ENCODE measurements at places on chromosomes 1 and 21.

DNA sequence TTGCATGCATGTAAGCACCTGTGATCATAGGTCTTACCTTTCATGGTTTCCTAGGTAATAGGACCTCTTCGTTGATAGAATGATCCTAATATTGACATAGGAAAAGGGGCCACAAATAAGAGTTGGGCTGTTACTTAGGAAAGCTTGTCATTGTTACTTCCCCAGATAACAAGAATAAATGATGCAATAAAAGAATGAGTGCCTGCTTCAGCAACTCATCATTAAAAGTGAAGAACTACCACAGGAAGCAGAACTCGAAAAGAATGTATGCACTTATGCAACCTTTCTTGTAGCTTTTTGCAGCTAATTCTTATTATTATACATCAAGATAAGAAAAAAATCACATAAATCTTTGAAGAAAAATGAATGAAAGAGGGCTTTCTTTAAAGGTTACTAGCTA is 548.6 kb downstream of the LTN1 start:
- no peak for DNase-seq

- no peak for DNase-seq
Observed at GRCh38 chr1:206903687-206904086, 6.4 kb downstream of the IL24 start.

DNA sequence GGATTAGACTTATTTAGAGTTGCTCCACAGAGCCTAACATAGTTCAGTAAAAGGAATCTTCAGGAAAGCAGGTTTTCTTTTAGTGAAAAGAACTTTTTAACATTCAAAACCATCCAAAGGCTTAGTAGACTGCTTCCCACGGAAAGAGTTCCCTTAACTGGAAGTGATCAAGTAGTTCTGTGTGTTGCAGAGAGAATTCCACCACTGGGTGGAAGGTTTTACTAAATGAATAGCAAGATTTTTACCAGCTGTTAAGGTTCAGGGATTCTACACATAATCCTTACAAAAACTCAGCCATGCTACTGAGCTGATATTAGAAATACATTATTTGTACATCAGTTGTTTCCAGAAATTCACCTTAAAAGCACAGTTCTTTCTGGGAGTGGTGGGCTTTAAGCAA is 119.7 kb downstream of the GDAP2 start:
- DNase-seq: no peak

DNA sequence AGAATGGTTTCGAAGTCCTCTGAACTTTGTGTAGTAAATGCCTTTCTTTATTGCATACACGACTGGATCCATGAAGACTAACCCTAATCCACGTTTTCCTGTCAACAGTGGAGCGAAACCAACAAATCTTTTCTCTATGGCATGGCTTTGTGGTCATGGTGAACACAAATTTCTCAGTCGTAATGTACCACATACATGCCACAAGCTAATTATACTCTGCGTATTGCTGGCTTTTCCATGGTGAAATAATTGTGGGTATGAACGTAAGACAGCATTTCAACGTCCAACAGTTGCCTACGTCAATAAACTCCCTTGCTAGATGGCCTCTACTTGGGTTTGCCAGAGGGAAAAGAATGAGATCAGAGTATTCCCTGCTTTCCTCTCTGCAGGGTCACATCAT is 27.5 kb downstream of the INTS7 start:
- no peak for DNase-seq

- DNase-seq: no peak
Observed at GRCh38 chr1:40421431-40422384, 28.6 kb upstream of the ZFP69B start.

- peak; percentile 22 for DNase-seq
Observed at GRCh38 chr1:115642168-115643072, 650 bp downstream of the VANGL1 start.

DNA sequence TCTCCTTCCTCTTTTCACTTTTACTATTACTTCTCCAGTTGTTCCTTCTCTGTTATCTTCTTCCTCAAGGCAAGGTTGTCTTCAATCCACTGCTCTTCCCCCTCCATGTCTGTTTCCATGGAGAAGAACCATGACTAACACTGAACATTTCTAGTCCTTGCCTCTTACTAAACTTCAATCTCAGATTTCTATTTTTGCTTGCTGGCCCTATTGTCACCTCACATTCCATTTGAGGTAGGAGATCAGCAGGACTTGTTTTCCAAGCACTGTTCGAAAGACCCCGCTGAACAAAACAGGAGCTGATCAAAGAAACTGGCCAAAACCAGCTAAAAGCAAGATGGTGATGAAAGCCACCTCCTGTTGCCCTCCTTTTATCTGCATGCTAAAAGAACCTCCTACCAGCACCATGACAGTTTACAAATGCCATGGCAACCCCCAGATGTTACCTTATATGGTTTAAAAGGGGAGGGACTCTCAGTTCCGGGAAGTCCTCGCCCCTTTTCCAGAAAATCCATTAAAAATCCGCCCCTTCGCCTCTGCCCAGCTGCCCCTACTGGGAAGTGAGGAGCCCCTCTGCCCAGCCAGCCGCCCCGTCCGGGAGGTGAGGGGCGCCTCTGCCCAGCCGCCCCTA is 22.6 kb downstream of the GON4L start:
- no peak for DNase-seq

GRCh38 chr1:69914976-69915765 is 290.2 kb downstream of the LRRC40 start:
- no peak for DNase-seq

DNA sequence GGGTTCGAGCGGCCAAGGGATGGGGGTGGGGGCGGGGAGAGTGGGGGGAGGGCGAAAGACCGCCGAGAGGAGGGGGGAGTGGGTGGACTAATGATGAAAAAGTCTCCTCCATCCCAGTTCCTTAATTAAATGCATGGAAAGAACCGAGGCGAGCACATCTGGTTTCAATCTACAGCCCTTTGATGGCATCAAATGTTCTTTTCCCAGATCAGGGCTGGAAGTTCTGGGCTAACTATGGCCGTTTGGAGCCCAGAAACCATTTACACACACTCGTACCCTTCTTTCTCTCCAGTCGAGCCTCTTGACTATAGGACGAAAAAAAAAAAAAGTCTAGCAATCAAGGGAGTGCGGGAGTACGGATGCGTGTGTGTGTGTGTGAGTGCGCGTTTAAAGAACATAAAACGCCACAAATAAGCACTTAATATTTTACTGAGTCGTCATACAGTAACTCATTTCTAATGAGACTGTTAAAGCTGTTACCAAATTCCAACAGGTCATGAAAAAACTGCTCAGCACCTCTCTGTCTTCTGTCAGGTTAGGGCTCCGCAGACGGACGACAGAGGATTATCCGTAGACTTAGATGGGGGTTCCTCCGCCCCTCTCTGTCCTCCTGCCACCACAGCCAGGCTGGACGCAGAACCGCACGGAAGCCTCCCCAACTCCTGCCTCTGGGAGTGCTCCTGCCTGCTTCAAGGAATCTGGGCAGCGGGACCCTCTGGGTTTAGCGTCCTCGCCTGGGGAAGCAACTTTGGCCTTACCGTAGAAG is 2.1 kb upstream of the PRRX1 start:
- DNase-seq: no peak

DNA sequence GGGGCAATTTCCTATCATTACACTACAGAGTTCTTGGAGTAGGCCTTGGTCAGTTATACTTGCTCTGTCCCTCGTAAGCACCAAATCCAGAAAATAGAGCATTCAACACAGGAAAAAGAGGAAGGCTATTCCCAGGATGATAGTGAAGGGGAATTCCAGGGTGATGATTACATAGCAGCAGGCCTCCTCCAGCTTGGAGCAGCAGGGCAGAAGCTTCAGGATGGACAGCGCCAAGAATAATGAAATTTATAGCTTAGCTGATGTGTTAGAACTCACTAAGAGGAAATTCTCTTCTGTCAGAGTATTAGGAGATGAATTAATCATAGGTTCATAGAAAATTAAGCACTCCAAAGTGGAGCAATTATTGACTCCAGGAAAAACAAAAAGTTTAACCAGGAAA is 10.8 kb upstream of the SMAP2 start:
- no peak for DNase-seq

GRCh38 chr1:243264717-243265116 is 8.9 kb downstream of the SDCCAG8 start:
- no peak for DNase-seq

DNA sequence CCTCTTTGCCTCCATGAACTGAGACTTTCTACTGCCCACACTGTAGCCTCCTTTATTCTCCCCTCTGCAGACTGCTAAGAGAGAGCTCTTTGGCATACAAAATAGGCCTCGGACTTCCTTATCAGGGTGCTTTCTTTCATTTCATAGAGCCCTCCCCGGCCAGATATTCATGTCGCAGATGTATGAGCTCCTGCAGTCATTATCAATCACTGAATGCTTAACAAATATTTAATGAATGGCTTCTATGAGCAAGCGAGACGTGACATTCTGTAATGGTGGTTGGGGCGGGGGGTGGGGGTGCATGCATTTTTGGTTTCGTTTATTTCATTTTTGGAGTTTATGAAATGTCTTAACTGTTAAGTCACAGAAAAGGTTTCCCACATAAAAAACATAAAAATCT is 344.8 kb upstream of the KAZN start:
- DNase-seq: no peak

GRCh38 chr1:216881695-216882094 is 158.5 kb upstream of the ESRRG start:
- DNase-seq: no peak

GRCh38 chr1:245458234-245458633 is 303.4 kb downstream of the KIF26B start:
- no peak for DNase-seq

- no peak for DNase-seq
Observed at GRCh38 chr1:204834752-204835151, 35.9 kb upstream of the NFASC start.

DNA sequence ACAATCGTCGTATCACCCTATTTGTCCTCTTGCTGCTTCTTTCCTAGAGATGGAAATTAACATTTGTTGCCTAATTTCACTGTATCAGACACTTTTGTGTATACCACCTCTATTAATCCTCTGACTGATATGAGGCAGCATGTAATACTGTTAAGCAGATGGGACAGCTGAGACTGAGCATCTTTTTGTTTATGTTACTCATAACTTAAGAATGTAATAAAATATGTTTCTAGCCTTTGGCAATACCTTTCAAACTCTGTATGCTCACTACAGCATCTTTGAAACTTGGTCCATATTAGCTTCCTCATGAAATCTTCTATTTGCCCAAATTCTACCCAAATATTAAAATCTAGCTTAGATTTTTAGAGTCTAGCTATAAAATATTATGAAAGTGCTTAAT is 2.3 kb downstream of the OR14K1 start:
- no peak for DNase-seq

- DNase-seq: no peak
Observed at GRCh38 chr1:15433471-15433870, 4.8 kb upstream of the CTRC start.

- DNase-seq: no peak
Observed at GRCh38 chr1:222644636-222644980, 26.7 kb downstream of the MIA3 start.

GRCh38 chr1:20511518-20512428 is 3.8 kb upstream of the MUL1 start:
- DNase-seq: no peak

- DNase-seq: no peak
Observed at GRCh38 chr21:45098867-45099266, 24.5 kb downstream of the ADARB1 start.

DNA sequence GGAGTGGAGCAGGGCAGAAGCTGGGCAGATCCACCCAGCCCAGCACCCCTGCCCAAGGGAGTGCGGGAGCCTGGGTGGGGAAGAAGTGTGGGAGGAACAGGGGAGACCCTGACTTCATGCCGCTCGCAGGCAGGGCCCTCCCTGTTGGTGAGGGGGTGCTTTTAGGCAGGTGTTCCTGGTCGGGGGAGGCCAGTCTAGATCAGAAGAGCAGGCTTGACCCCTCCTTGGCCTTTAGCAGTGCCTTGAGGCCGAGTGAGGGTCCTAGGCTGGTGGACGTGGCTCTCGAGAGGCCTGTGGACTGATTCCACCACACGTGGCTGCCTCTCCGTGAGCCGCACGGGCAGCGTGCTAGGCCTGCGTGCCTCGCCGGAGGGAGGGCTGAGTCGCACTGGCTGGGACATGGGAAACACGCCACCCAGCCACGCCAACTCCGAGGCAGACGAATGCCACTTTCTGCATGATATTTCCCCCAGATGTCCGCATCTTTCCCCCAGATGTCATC is 19.4 kb upstream of the COL18A1 start:
- DNase-seq: no peak

- DNase-seq: no peak
Observed at GRCh38 chr1:171940368-171940767, 99.1 kb downstream of the DNM3 start.

- no peak for DNase-seq
Observed at GRCh38 chr1:194342484-194343262, 1156.3 kb upstream of the B3GALT2 start.

DNA sequence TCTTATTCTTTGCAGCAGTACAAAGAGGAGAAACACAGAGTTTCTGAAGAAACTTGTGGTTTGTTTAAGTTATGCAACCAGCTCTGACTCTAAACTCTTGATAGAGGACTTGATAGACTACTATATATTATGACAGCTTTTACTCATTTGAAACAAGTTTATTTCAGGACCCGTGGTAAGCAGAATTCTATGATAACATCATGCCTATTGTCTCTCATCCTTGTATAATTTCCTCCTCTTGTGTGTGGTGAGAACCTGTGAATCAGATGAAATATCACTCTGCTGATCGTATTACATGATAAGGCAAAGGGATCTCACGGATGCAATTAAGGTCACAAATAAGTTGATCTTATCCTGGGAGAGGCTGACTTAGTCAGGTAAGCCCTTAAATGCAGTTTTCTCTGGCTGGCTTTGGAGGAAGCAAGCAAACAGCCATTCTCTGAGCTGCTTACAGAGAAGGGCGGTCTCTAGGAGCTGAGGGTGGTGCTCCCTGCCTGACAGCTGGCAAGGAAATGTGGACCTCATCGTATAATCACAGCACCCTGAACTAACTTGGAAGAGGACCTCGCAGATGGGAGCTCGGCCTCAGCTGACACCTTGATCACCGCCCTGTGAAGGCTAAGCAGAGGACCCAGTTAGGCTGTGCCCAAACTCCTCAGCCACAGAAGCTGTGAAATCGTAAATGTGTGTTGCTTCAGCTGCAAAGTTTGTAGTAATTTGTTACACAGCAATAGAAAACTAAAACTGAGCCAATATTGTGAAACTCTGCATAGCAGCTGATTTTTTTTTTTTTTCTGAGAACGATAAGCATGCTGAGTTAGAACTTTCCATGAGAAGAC is 151.1 kb upstream of the DPT start:
- no peak for DNase-seq

DNA sequence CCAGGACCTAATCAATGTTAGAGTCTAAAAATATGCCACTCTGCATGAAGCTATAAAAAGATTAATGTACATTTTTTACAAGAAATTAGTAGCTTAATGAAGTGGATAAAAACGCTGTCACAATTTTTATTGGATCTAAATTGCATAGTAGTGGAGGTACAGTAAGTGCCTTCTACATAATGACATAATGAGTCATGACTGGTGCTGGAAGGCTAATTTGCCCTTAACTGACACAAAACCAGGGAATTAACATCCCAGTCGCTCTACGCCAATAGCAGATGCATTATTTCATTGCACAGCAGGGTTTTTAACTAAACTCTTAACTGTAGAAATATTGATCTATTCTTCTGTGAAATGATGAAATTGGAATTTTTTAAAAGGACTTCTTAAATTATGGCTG is 33.3 kb downstream of the RRAGC start:
- DNase-seq: no peak
